ENCODE measurements at places on chromosomes 7 and 10.
A peak's percentile ranks its signal among the peaks of the same experiment; 100 is the strongest.

- DNase-seq = no peak
Measured at GRCh38 chr7:32170838-32171237, 100.6 kb upstream of the PDE1C start.

DNA sequence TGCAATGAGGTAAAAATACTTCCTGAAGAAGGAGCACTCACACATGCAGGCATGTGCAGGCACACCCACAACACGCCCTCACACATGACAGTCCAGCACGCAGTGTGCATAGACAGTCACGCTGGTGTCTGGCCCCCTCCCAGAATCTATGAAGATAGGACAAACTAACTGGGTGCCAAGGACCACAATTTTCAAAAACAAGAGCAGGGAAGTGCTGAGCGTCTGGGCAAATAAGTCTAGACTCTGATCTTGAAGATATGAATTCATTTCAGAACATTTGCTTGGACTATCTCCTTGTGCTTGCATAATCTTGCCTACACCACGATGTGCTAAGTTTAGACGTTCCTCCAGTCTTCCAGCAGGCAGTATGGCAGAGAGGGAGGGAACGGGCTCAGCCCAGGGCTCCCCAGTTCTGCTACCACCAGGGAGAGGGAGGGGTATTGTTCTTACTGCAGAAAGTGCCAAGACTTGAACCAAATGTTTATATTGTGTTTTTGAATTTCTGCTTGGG is 276.5 kb upstream of the KLF6 start:
- no peak for DNase-seq

DNA sequence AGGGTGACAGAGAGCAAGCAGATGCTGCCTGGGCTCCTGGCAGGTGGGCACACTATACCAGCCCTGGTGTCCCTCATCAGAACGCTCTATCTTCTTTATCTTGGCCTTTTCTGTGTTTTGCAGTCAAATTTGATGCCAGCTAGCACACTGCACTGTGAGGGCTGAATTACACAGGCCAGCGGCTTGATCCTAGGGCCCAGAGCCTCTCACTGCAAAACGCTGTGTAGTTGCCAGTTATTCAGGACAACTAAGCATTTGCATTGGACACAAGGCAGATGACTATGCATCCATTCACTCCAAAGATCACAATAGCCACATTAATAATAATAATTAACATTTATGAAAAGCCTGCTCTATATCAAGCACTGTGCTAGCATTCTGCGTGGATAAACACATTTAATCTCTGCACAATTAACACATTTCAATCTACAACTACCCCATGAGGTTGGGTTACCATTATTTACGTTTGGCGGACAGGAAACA is 100.3 kb downstream of the PAXIP1 start:
- no peak for DNase-seq

- DNase-seq = no peak
Measured at GRCh38 chr10:120688928-120689327, 162.2 kb upstream of the WDR11 start.

DNA sequence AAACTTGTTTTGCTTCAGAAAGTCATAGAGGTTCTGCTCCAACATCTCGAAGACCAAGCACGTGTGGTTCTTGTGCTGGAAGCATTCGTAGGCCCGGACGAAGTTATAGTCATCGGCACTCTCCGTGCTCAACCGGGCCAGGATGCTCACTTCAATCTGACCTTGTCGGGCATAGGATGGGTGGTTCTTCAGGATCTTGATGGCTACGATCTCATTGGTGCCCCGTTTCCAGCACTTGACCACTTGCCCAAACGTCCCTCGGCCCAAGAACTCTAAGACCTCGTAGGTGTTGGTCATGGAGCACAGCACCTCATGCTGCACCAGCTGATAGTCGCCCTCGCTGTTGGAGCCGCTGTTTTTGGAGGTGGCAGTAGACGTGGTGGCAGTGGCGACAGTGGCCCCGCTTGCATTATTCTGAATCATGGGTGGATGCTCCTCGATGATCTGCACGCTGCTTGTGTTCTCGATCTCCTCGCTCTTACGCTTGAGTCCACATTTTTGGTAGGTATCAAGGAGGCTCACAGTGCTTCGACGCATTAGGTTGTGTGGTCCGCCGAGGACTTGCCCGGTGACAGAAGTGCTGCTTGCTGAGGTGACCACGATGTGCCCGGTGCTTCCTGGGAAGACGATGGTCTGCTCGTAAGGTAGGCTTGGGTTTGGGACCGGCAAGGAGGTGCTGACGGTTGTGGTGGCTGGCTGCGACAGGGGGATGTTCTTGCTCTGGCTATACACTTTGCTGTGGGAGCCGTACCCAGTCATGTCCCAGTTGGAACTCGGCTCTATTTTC is 61.4 kb downstream of the HIPK2 start:
- no peak for DNase-seq

- DNase-seq = no peak
Measured at GRCh38 chr10:112793202-112793921, 156.7 kb upstream of the TCF7L2 start.

- DNase-seq = no peak
Measured at GRCh38 chr7:139731802-139732470, 45.9 kb downstream of the HIPK2 start.

DNA sequence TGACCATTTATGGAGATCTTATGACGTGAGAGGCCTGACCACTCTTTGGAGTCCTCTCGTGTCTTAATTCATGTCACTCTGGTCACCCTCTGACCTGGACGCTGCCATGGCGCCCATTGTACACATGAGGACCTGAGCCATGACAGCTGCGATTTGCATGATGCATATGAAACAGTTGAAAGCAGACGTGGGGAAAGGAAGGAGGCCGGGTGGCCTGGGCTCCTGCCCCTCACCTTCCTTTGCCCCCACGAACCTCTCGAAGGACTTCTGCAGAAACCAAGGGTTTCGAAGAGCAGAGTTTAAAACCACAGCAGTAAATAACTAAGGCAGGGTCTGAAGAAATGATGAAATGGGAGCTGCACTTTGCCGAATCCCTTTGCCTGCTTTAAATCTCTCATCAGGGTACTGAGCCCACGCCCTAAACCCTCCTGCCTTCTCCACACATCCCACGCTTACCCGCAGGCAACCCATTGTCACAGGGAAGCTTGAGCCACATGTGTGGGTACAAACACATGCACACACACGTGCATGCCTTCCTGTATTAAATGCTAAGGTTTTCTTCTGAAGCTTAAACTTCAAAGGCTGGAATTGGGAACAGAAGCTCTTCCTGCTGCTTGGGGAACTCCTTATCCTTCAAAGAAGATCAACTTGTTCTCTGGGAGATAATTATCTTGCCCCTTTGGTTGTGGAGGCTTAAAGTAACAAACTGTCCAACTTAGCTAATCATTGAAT is 11.7 kb upstream of the CALML3 start:
- DNase-seq = no peak

- no peak for DNase-seq
Measured at GRCh38 chr7:143299840-143300239, 11.7 kb downstream of the CASP2 start.

DNA sequence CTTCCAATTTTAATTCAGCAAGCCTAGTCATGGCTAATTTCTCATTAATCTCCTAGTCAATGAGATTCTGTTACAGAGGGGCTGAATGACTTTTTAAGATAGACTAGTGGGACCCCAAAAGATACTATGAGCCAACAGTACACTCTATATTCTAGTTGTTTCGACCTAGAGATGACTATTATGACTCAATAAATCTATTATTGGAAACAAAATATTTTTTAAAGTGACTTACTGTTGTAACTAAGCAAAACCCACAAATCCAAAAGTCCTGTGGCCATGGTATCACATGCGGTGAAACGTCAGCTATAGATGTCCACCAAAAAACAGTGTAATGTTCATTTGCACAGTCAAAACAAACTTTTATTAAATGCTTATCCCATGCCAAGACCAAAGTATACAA is 95.3 kb upstream of the ADO start:
- no peak for DNase-seq

- no peak for DNase-seq
Measured at GRCh38 chr10:128016423-128017060, 109.6 kb downstream of the PTPRE start.

GRCh38 chr10:62761115-62761514 is 43.4 kb upstream of the ADO start:
- no peak for DNase-seq

DNA sequence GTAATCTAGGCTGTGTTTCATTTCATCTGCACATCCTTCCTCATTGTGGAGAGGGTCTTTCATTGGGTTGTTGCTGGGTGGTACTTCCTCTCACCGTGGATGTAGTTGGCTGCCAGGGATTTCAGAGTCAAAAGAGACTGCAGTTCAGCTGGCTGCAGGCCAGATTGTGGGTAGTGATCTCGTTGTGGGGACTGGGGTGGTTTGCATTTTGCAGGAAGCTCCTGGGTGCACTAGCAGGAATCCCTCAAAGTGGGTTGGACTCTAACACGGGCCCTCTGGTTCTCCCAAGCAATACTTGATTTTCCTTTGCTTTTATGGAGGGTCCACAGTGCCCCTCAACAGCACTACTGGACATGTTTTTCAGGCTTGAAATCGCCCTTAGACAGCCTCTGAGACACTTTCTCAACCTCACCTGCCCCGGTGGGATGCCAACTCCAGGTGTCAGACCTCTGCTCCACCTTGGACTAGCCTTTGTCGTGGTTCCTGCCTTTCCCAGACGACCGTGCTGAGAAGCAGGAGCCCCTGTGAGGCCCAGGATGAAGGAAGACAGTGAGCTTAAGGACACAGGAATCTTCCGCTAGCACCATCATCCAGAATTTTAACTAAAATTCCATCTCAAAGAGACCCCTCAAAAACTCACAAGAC is 23.9 kb upstream of the ZNF273 start:
- DNase-seq = no peak

DNA sequence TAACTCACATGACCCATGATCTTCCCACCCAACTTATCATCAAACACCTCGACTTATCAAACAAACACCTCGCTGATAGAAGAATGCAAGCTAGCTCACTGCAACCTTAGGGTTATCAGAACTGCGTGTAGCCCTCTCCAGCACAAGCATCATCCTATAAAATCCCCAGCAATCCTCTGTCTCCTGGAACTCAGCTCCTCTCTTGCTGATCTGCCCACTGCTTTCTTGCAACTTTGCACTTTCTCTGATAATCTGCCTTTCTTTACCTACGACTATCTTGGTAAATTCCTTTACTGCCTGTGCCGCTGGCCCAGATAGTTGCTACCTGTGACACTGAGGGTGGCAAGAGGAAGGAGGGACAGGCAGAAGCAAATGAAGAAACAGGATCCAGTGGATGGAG is 210.9 kb downstream of the ACTR3B start:
- DNase-seq = no peak

- no peak for DNase-seq
Measured at GRCh38 chr10:91420868-91421267, 10.7 kb downstream of the HECTD2 start.

DNA sequence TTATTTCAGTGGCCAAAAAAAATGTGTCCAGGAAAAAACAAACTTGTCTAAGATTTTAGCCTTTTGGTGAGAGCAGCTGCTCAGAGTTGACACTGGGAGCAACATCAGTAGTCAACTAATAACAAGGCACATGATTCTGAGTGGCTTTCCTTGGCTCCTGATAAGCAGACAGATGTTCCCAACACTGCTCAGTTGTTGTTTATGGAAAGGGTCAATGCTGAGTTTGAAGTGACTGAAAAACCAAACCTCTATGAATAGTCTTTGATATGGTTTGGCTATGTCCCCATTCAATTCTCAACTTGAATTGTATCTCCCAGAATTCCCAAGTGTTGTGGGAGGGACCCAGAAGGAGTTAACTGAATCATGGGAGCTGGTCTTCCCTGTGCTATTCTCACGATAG is 12.3 kb downstream of the DYDC1 start:
- DNase-seq = no peak

- no peak for DNase-seq
Measured at GRCh38 chr10:114380060-114380459, 24.2 kb downstream of the AFAP1L2 start.

DNA sequence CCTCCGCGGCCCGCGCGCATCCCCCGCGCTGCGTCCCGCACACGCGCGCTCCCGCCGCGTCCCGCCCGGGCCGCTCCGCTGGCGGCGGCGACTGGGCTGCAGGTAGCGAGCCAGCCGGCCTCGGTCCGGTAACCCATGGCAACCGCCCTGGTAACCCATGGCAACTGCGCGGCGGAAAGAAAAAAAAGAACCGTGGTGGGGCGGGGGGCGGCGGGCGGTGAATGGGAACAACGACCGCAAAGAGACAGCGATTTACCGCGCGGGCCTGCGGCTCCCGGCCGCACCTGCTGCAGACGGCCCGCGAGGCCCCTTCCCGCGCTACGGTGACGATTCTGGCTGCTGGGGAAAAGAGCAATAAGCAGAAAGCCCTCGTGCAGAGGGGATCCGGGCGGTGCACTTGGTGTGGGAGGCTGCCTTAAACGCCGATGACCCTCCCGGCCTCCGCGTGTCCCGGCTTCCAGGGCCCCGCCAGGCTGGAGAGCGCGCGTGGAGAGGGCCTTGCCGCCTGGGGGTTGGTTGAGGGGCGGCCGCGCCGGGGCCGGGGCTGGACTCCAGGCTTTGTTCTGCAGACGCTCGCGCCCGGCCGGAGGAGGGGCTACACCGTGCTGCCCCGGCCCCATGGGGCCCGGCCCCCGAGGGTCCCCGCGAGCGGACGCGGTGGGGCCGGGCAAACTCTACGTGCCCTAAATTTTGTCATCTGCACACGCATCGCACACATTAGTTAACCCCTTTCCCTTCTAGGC is 84.7 kb downstream of the SNX10 start:
- peak; percentile 52 for DNase-seq

DNA sequence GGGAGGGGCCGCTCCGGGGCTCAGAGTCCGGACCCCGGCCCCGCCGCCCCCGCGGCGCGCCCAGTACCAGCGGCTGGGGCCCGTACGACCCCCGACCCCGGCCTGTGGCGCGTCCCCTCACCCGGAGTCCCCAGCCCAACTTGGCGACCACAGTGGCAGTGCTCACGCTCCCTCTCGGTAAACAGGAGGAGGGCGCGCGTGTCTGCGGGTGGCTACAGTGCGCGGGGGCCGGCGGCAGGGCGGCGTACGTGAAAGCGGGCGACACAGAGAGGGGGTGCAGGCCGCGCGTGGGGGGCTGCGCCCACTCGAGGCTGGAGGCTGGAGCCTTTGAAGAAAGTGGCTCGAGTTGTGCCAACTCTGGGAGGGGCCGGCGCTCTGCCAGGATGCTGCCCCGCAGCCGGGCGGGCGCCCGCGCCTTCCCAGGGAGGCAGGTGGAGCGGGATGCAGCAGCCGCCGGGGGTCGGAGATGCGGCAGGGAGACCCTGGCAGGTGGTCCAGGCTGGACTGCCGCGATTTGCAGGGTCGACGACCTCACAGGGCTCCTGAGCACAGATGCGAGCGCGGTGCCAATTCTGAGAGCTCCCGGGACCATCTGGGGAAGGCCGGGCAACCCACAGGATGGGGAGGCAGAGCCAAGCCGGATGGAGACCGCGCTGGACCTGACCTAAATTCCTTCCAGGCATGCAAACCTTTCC is 655 bp downstream of the PTPRE start:
- no peak for DNase-seq

- DNase-seq = no peak
Measured at GRCh38 chr10:13943735-13944398, 357.1 kb downstream of the PRPF18 start.

- DNase-seq = no peak
Measured at GRCh38 chr10:9028231-9028630, 973.7 kb downstream of the GATA3 start.

- DNase-seq = no peak
Measured at GRCh38 chr10:113435881-113436280, 117.0 kb upstream of the HABP2 start.

GRCh38 chr10:125243532-125244253 is 83.3 kb upstream of the CTBP2 start:
- DNase-seq = no peak

Data from GM06990 (cell line).